Lung (tissue), 17 donors: ENCODE measurements at places on chromosomes 3 and 15. TPM values are rescaled to one million over a fixed set of nuclear protein-coding genes. Genes with fewer than 3 reads are reported as not detected.

GRCh38 chr3:71984843-71985613 is 200.1 kb upstream of the PROK2 start:
- no peak for DNase-seq

DNA sequence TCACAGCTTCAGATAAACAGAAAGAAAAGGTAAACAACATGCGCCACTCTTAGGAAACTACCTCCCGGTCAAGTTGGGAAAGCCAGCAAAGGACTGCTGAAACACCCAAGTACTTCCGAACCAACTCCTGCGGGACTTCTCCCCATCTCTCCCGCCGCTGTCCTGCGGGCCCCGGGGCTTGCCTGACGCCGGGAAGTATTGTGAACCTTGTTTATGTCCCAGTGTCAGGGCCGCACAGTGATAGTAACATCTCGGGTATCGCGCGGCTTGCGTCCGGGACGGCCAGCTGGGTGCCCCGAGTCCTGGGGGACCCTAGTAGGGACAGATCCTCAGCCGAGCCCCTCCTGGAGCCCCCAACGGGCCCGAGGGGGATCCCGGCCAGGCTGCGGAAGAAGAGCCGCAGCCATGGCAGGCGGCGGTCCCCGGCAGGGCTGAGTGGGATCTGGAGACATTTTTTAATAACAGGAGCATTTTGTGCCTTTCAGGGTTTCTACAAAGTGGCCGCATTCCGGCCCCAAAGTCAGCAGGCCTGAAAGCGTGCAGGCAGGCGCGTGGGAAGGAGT is 756 bp downstream of the CLPX start:
- peak; percentile 76 for DNase-seq

Gene CYP19A1
- total RNA-seq = 1.2 TPM

DNA sequence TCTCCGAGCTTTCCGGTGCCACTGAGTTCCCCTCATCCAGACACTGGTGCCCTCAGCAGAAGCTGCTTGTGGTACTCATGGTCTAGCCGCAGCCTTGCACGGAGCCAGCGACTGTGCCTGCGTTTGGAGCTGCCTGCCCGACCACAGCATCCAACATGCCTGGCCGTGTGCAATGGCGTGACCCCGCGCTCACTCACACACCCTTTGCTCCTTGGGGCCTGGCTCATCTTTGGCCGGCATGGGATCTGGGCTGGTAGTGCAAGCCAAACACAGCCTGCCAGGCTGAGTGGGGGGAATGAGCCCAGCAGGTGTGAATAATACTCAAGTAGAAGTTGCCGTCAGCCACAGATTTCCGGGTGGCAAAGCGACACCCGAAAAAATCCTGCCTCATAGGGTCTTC is 1178.7 kb upstream of the GBE1 start:
- no peak for DNase-seq

DNA sequence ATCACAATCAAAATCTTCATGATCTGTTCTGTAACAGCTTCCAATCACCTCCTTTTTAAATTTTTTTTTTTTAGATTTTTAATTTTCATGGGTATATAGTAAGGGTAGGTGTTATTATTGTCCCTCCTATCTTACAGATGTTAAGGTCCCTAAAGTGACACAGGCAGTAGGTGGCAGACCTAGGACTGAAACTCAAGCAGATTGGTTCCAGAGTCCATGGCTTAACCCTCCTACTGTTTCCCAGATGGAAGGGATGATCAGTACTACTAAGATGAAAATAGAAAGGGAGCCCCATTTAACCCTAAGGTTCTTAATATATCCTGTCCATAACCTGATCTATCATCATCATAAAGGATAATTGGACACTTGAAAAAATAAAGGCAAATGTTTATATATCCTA is 57.1 kb downstream of the CHAC1 start:
- no peak for DNase-seq

GRCh38 chr3:15823092-15823491 is 25.3 kb upstream of the ANKRD28 start:
- DNase-seq = no peak

DNA sequence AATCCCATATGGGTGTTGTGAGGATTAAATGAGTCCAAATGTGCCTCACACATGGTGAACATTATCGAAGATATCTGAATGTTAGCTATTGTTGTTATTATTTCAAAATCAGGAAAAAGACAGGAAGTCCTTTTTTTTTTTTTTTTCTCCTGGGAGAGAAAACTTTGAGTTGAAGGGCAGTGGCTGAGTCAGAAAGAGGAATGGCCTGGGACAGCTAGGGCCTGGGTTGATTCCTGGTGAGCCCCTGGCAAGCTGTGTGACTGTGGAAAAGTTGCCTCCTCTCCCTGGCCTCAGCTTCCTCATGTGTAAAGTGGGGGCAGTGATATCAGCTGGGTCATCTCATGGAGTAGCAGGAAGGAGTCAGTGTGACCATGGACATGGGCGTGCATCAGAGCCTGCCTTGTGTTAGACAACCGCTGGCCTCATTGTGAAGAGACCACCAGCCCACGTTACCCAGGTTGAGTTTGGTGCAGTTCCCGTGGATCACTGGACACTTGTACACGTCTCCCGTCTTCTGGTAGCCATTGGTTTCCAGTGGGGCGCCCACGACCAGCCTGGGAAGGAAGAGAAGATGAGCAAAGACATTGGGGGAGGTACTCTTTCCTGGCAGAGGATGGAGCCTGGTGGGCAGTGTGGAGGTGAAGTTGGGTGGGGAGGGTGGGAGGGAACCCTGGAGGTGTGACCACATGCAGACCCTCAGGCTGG is 63.1 kb downstream of the ITGA11 start:
- DNase-seq = no peak

Gene RBP2
- total RNA-seq = not detected

- peak; percentile 46 for DNase-seq
These were observed 25.4 kb downstream of the LINGO1 start for GRCh38 chr15:77607111-77607893.

DNA sequence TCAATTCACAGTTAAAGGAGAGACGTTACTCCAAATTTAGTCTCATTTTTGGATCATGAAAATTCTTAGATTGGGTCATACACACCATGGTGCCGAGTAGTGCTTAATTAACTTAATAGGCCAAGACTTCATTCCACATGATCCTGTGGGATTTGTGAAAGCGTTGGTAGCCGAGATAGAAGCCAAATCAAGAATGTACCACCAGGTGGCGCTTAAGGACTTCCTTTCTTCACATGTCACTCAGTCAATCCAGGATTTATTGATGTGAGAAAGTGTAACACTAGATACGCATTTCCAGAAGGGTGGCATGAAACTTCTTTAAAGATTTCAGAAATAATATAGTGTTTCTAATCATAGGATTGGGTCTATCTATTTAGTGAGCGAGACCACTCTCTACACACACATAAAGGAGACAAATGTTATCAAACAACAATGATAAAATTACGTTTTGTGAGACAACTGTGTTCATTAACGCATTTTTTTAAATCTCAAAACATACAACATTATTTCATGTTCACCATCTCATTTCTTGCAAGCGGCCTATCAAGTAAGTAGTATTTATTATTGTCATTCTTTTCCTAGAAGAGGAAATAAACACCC is 436.1 kb downstream of the CHL1 start:
- DNase-seq = peak; percentile 47

DNA sequence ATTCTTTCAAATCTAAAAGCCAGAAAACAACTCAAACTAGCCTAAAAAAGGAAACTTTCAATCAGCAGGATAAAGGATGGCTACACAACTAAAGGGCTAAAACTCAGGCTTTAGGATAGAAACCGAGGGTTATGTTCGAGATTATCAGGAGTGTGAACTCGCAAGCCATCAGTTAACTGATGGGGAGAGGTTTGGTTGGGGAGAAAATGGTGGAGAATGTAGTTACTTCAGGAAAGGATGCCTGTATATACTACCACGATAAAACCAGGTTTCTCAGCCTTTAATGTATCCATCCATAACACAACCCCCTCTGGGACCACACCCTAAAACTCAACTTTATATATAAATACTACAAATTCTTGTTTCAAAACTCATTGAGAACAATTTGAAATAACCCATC is 22.2 kb downstream of the TRA2B start:
- DNase-seq = no peak

Gene SGO1
- 1.0 TPM for total RNA-seq

Gene GRAMD2A
- total RNA-seq = 25.2 TPM
